Lung microvascular endothelial cell (primary cell): ENCODE measurements at places on chromosomes 4 and X. TPM values are rescaled to one million over a fixed set of nuclear protein-coding genes. Genes with fewer than 3 reads are reported as not detected.

The MAGEA12 gene
- total RNA-seq, result not detected in 2 replicates

The STATH gene
- total RNA-seq, result not detected in 2 replicates

The NXF2B gene
- not detected in 2 replicates for total RNA-seq

The LRAT gene
- not detected in 2 replicates for total RNA-seq

The TMEM31 gene
- total RNA-seq, result 0.22 TPM in 1 of 2 replicates, not detected in the other
